IMR-90 (cell line): ENCODE measurements at places on chromosomes 1 and 21.

GRCh38 chr1:156382561-156382960 lies 13.6 kb downstream of the RHBG start:
- DNase-seq: no peak

GRCh38 chr21:25215698-25216384 lies 391.4 kb downstream of the MRPL39 start:
- no peak for DNase-seq

- peak; percentile 53 for DNase-seq
These were observed 9.7 kb upstream of the HYI start for GRCh38 chr1:43463479-43463878.

DNA sequence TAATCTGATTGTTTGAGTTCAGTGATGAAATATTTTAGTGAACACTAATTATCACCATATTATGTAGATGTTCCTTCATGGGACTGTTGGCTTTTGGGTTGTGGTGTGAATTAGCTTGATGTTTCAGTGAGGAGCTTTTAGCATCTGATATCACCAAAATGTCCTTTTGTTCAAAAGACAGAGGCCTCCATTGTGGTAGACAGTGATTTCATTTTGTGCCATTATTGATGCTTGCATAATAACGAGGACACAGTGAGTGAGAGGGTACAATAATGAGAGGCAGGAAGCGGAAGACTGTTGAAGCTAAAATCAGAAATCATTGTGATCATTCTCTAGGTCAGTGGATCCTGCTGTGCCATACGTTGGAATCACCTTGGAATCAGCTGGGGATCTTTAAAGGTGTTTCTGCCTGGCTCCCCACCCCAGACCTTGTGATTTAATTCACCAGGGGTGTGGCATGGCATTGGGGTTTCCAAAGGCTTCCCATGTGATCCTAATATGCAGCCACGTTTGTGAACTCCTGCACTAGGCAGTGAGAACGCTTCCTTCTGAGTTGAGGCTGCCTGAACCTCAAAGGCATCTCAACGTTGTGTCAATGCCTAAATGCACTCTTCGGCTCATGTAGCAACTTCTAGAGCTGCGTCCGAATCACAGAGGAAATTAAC lies 82.1 kb upstream of the KIF1B start:
- DNase-seq: no peak

- DNase-seq: peak; percentile 79
These were observed 1786.6 kb downstream of the PLA2G4A start for GRCh38 chr1:188615321-188615720.

- peak; percentile 62 for DNase-seq
These were observed 143.7 kb upstream of the ETS2 start for GRCh38 chr21:38661889-38662568.

GRCh38 chr1:200279810-200280411 lies 129.9 kb downstream of the ZNF281 start:
- DNase-seq: peak; percentile 60

GRCh38 chr1:151819976-151820623 lies 11.5 kb downstream of the RORC start:
- DNase-seq: no peak

DNA sequence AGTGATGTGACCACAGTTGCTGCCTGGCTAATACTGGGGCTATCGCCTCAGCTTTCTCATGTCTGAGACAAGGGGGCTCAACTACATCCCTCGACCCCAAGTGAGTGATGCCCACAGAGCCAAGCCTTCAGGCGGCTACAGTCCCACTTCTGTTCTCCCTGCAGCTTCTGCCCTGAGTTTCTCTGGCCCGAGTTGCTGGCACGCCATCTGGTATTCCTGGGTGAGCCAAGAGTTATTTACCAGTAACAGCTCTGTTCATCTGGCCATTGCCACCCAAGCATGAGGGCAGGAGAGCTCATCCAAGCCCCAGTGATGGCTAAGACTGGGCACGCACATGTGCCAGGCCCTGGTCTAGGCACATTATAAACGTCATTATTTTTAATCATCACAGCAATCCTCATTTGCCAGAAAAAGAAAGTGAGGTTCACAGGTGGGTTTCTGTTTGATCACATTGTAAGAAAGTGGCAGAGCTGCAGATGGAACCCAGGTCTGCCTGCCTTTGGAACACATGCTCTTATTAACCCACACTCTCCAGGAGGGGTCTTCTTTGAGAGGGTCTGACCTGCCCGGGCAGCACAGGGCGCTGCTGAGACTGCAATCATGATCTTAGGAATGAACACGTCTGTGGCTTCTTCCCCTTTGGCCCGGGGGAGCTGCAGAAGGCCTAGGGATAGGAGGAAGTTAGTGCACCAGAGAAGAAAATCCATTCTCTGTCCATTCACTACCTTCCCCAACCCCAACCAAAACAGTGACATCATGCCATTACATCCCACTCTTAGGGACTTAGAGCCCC lies 27.5 kb downstream of the KCND3 start:
- no peak for DNase-seq

DNA sequence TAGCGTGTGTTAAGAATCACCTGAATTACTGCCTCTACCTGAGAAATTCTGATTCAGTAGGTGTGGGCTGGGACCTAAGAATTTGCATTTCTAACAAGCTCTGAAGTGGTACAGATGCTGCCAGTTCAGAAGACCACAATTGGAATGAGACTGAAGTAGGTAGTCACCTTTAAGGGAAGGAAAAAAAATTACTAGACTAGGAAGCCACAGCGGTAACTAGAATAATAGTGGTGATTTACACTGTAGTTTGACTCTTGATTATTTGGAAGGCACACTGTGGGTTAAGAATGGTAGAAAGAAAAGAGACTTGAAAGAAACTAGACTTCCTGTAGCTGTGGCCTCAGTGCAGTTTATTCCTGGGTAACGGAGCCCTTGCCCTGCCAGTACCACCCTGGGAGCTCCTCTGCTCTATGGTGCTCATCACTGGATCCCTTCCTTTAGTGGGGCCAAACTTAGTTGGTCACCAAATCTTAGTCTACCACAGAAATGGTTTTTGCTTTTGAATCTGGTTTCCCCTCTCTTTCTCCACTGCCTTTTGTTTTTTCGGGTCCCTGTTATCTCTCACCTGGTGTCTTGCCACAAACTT lies 43.6 kb downstream of the ARID1A start:
- DNase-seq: no peak

DNA sequence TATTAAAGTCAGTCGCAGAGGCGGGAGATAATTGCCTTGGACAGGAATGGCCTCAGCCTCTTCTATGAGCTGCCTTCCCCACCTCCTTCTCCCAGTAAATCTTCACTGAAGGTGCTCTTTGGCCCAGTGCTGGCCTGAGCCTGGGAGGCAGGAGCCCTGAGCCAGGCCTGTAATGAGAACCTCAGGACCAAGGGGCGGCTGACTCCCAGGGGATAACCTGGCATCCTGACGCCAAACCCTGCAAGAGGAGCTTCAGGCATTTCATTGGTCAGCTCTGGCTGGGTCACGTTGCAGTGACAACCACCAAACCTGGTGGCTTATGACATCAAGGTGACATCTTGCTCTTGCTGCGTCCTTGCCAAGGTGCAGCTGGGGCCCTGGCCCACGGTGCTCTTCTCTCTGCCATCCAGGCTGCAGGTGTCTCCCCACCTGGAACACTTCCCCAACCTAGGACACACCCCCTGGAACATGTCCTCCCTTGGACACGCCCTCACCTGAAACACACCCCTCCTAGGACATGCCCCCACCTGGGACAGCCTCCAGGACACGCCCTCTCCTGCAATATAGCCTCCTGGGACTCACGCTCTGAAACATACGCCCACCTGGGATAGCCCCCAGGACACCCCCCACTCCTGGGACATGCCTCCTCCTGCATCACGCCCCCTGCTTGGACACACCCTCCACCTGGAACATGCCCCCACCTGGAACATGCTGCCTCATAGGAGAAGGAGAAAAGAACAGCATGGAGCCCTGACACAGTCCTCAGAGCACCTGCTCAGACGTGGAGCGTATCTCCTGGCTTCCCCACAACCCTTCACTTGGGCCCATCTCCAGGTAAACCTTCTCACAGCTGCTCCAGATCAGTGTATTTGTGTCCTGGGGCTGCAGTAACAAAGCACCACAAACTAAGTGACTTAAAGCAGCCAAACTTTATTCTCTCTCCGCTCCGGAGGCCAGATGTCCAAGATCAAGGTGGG lies 333.6 kb downstream of the NPHP4 start:
- no peak for DNase-seq
